Germinal center (tissue), 1 donor: ENCODE measurements at places on chromosomes 12 and 14.

GRCh38 chr12:41521872-41522379 lies 333.8 kb downstream of the PDZRN4 start:
- peak; percentile 8 for DNase-seq

- DNase-seq, result peak; percentile 33
Measured at GRCh38 chr12:68871921-68872320, 61.0 kb downstream of the CPM start.

DNA sequence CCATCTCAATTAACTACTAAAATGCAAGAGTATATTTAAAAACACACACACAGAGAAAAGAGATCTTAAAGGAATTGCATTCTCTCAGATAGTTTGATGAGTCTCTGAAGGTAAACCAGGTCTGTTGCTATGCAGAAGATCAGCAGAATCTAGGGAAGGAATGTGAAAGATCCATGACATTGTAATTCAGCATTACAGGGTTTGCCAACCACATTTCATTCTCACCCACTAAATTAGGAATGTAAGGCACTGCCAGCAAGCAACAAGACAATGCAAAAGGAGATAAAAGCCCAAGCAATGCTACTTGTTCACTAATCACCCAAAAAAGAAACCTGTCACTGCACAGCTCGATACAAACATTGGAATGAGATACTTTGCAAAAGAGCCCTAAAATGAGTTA lies 106.3 kb downstream of the LRIG3 start:
- DNase-seq, result no peak

DNA sequence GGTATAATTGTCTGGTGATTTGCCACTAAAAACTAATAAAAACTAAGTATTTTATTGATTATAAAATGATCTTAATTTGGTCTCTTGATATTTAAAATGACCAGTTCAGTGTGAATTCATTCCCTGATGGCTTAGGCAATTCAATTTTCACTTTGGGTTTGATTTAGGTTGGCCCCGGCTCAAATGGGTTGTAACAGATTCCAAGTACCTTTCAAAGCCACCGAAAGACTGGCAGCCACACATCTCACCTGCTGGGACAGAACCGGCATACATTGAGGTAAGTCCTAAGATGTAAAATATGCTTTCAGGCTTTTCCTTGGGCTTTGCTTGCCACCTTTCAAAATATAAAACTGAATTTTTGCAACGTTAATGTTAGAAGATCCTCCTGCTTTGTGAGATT lies 77.5 kb upstream of the ATF1 start:
- no peak for DNase-seq

GRCh38 chr12:7797698-7798398 lies 8.6 kb downstream of the NANOG start:
- DNase-seq, result no peak

GRCh38 chr12:124765581-124766489 lies 97.8 kb downstream of the SCARB1 start:
- DNase-seq, result no peak

DNA sequence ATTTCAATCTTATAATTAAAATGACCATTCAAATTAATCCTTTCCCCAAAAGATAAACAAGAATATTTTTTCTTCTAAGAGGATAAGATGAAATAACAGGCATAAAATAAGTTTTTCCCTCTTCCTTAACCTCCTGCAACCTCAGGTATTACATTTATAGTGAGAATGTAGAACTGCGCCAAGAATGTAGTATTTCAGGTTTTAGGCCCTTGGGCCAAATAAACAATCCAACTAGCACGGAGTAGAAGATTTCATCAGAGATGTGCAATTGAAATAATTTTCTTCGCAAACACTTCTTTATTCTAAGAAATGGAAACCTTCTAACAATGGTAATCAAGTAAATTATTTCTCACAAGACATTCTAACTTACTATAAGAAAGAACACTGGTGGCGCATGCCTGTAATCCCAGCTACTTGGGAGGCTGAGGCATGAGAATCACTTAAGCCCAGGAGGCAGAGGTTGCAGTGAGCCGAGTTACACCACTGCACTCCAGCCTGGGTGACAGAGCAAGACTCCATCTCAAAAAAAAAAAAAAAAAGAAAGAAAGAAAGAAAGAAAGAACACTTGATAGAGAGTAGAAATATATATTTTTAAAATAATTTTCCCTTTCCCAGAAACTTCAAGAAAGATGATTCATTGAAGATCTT lies 100.8 kb downstream of the TAOK3 start:
- no peak for DNase-seq

- no peak for DNase-seq
Measured at GRCh38 chr14:24880689-24881088, 169.3 kb downstream of the STXBP6 start.

GRCh38 chr14:94373708-94374107 lies 14.7 kb downstream of the SERPINA1 start:
- no peak for DNase-seq

GRCh38 chr14:81164167-81164774 lies 56.5 kb downstream of the GTF2A1 start:
- peak; percentile 72 for DNase-seq

DNA sequence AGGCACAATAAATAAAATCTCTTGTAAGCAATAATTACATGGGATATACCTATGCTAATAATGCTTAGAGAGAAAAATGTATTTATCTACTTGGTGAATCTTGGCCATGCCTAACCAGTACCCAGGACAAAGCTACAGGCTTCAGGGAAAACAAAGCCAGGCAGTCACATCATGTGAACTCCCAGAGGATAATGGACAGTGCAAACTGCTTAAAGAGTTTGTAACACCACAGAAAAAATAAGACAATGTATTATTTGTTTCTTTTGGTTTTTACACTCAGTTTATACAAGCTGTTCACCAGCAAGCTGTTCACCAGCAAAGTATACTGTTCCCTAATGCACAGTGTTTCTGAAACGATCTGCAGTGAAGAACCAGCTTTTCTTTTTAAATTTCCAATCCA lies 38.0 kb downstream of the DICER1 start:
- no peak for DNase-seq

DNA sequence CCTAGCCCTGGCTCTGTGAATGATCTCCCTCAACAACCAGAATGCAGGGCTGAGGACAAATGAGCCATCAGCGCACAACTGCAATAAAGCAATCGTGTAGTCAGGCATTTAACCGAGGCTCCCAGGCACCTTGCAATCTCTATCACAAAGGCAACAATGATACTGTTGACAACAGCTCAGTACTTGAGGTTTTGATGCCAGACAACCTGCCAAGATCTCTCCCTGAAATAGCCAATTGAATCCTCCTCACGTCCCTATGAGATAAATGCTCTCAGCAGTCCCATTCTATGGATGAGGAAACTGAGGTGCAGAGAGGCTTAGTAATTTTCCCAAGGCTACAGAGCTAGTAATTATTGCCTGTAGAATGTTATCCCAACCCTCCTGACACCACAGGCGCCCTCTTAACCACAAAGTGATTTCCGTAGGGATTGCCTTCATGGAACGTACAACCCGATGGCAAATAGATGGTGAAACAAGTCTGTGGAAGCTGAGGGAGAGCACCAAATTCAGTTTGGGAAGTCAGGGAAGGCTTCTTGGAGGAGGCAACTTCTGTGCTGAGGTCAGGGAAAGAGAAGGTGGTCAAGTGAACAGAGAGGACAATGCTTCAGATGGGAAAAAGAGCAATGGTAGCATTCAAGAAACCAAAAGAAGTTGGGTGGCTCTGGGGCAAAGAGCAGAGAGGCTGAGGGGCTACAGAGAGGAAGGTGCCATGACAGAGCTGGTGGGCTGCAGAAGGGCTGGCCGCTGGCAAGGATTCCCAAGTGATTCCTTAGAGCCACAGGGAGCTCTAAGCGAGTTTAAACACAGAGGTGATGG lies 12.6 kb downstream of the SERPINA3 start:
- no peak for DNase-seq

- DNase-seq, result no peak
Measured at GRCh38 chr14:74035556-74035955, 16.4 kb downstream of the BBOF1 start.
